ENCODE measurements at places on chromosomes 16 and 17. TPM values are rescaled to one million over a fixed set of nuclear protein-coding genes. Genes with fewer than 3 reads are reported as not detected.

SLC38A8 gene
- not detected for total RNA-seq

CTRL gene
- total RNA-seq, result 5.6 TPM

HCRT gene
- not detected for total RNA-seq

CFAP52 gene
- total RNA-seq, result not detected

FSCN2 gene
- 1.1 TPM for total RNA-seq

JUP gene
- 1.3 TPM for total RNA-seq

CUEDC1 gene
- 0.30 TPM for total RNA-seq

- no peak for DNase-seq
These were observed 28.4 kb downstream of the BAIAP2 start for GRCh38 chr17:81063106-81064093.

- no peak for DNase-seq
These were observed 17.2 kb downstream of the KATNB1 start for GRCh38 chr16:57752581-57753447.

DNA sequence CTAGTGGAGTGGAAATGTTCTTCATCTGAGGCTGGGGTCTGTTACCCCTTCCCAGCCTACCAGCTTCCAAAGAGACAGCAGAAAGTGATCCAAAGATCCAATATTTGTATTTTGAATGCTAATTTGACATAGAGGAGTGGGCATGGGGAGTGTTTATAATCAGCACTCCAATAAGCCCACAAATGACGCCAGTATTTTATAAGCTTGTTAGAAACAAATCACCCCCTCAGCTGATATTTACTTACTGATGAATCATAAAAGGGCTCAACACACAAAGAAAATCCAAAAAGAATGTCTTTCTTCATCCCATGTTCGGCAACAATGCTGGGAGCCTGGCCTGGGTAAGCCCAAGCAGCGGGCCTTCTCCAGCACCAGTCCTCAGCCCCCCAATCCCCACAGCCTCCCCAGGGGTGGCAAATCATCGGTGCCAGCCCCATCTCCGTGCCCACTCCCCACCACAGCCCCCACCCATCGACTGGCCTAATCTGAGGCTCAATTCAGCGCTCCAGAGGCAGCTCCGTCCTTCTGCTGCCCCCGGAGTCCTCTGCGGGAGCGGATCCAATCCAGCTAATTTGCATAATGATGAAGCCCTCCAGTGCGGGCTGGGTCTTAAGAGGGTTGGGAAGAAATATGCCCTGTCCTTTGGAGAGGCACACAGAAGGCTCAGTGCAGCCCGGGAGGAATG, 169.5 kb downstream of the C16orf78 start:
- no peak for DNase-seq

- no peak for DNase-seq
These were observed 132.6 kb downstream of the PARN start for GRCh38 chr16:14497245-14498082.

DNA sequence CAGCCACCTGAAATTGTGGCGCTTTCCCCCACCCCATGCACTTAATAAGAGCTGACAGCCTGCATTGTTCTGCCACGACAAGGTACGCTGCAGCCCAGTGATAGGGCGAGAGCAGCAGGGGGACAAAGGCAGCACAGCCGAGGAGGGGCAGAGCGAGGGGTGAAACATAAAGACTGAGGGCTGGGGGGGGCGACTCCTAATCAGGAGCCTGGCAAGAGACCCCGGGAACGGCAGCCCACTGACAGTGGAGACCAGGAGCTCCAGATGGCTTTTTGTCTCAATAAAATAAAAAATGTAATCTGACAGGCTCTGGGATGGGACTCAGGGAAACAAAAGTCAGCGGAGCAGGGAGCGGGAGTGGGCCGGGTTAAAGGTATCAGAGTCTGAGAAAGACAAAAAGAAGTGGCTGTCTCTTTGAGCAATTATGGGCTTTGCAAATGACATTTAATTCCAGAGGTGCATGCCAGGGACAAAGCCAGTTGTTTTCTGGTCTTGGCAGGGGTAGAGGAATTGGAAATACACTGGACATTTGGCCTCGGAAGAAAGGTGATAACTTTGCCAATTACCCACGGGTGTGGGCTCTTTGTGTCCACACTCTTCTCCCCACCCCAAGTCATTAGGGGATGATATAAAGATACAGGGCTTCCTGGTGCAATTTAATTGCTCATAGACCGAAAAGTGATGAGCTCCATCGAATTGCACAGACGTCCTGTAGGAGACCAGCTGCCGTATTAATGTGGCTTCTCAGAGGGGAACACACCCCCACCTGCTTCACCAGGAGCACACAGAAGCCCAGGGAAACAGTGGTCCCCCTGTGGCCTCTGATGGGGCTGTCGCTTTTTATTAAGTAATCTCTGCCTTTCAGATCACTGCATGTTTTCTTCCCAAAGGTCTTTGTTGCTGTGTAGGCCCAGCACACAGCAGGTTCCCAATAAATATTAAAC, 17.6 kb upstream of the CCDC182 start:
- DNase-seq, result no peak

- no peak for DNase-seq
These were observed 20.3 kb downstream of the OSBPL7 start for GRCh38 chr17:47801176-47801765.

DNA sequence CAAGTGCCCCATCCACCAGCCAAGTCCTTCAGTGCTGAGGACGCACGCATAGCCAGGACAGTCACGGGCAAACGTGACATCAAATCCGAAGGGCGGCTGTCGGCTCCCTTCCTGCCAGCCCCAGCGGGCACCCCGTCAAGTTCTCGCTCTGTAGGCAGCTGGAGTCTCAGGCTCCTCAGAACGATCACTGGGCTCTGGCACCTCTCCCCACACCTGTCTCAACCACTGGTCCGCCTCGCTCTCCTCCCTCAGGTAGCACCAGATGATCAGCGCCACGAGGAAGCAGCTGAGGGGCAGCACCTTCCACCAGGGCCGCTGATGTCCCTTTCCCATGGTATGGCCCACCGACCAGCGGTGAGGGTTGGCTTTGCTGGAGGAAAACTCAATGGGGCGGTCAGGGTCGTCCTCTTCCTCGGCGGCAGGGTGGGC, 422 bp downstream of the UQCC4 start:
- DNase-seq, result peak; percentile 16

- no peak for DNase-seq
These were observed 606.7 kb upstream of the EEF2KMT start for GRCh38 chr16:5704271-5704670.

- no peak for DNase-seq
These were observed 4.9 kb downstream of the BCL7C start for GRCh38 chr16:30888856-30889499.

DNA sequence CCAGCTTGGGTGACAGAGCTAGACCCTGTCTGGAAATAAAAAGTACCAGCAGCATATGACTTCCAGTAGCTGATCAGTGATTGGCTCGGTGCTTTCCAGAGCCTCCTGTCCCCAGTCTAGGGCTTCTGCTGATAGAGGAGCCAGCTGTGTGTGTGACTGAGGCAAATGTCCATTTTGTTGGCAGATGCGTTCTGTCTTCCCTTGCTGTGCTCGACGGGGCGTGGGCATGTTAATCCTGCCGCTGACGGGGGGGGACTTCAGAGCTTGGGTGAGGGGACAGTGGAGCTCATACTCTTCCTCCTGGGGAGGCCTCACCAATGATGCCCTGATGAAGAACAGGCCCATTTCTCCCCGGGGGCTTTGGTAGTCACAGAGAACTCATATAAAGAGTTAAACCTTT, 14.6 kb downstream of the KCTD2 start:
- DNase-seq, result no peak

DNA sequence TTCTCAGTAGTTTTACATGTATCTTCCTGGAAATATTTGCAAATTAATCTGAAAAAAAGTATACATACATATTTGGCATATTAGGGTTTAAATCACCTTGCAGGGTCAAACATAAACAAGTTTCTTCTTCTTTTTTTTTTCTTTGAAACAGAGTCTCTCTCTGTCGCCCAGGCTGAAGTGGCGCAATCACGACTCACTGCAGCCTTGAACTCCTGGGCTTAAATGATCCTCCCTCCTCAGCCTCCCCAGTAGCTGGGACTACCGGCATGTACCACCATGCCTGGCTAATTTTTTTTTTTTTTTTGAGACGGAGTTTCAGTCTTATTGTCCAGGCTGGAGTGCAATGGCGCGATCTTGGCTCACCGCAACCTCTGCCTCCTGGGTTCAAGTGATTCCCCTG, 12.6 kb upstream of the FUS start:
- no peak for DNase-seq

- DNase-seq, result no peak
These were observed 585 bp downstream of the AP1G1 start for GRCh38 chr16:71807905-71808592.

- no peak for DNase-seq
These were observed 24.9 kb downstream of the NQO1 start for GRCh38 chr16:69701452-69701851.

DNA sequence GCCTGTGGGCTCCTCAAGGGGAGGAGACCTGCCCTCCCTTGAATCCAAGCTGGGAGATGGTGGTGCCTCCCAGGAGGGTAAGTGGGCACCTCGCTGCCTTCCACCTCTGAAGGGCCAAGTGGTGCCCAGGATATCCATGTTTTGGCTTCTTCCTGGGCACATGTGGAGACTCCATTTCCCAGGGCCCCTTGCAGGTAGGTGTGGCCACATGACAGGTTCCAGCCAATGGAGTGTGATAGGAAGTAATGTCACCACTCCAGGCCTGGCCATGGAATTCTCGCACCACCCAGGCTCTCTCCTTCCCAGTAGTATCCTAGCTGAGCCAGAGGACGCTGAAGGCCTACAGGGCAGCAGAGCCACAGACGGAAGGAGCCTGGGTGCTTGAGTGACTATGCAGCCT, 17.6 kb upstream of the PEMT start:
- no peak for DNase-seq

DNA sequence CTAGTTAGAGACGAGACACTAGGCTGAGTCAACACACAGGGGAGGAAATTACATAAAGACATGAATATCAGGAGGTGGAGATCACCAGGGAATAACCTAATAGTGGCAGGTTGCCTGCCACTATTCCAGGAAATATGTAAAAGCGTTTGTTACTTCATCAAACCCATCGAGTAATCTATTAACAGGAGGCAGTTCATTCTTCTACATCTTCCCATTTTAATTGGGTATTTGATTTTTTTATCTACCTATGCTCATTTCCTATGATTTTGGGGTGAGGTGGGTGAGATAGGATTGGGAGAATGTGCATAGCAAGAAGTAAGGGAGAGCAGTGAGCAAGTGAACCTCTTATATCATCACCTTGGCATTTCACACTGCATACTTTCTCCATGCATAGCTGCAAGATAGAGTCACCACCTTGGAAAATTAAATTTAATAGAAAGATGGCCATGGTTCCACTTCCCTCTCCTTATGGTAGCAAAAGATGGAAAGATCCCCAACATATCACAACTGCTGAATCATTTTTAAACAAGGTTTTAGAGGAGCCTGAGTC, 312.2 kb downstream of the TMEM114 start:
- DNase-seq, result no peak
